ENCODE measurements at places on chromosomes 11 and 22.

DNA sequence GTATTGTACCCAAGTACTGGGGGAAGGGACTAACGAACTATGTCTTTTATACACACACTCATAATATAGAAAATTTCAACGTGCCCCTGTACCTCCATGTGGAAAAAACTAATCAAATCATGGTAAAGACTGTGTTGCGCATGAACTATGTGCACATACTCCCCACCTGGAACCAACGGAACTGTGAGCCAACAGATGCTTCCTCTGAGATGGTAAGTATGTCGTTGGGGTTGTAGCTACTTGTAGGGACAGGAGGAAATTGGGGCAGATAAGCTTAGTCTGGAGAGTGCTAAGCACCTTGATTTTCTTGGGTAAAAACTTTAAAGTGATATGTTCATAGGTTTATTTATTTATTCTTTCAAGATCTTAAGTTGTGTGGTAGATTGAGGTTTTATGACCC is 40.1 kb downstream of the GLYAT start:
- DNase-seq = no peak
- no peak overlapping the region for H3K4me3 ChIP-seq
- H3K27ac ChIP-seq = no peak overlapping the region
- H3K27me3 ChIP-seq = no peaks in the 10 kb centered on the region
- H3K36me3 ChIP-seq = no peaks in the 10 kb centered on the region

- H3K36me3 ChIP-seq = no peaks in the 10 kb centered on the region
- H3K4me3 ChIP-seq = peak within 1 kb of the TSS; percentile 65
- peak within 1 kb of the TSS; percentile 95 for H3K27ac ChIP-seq
Measured at GRCh38 chr22:20494978-20495860, at the start of gene KLHL22. TSS of gene KLHL22 (minus strand) at chr22:20495795. CDS start at chr22:20489211, 6,584 bp downstream.

DNA sequence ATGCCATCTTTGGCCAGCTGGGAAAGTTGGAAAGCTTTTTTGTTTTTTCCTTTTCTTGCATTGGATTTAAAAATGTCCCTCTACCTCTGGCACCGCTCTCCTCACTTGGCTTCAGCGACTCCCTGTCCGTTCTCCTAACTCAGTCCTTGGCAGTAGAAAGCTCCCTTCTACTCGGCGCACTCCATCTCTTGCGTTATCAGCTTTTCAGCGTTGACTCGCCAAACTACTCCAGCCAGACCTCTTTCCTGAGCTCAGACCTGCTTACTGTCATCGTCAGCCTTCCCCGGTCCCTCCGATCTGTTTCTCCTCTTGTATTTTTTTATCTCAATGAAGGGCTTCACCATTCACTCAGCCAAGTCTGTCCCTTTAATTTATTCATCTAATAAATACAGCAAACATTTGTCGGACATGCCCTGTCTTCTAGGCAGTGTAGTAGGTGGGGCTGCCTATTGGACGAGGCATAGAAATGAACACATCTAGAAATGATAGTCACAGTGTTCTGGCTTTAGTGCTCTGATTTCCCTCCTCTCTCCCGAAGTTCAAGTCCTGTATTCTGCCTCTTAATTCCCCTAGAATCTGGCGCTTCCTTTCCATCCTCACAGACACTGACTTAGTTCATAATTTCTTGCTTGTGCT is 839 bp downstream of the CEP164 start:
- H3K27me3 ChIP-seq = no peaks in the 10 kb centered on the region
- H3K4me1 ChIP-seq = peaks cover 7% of the 10 kb centered on the region
- H3K27ac ChIP-seq = peak overlapping the region; percentile 87
- H3K36me3 ChIP-seq = no peaks in the 10 kb centered on the region
- H3K4me3 ChIP-seq = peak overlapping the region; percentile 70
- no peak for DNase-seq

DNA sequence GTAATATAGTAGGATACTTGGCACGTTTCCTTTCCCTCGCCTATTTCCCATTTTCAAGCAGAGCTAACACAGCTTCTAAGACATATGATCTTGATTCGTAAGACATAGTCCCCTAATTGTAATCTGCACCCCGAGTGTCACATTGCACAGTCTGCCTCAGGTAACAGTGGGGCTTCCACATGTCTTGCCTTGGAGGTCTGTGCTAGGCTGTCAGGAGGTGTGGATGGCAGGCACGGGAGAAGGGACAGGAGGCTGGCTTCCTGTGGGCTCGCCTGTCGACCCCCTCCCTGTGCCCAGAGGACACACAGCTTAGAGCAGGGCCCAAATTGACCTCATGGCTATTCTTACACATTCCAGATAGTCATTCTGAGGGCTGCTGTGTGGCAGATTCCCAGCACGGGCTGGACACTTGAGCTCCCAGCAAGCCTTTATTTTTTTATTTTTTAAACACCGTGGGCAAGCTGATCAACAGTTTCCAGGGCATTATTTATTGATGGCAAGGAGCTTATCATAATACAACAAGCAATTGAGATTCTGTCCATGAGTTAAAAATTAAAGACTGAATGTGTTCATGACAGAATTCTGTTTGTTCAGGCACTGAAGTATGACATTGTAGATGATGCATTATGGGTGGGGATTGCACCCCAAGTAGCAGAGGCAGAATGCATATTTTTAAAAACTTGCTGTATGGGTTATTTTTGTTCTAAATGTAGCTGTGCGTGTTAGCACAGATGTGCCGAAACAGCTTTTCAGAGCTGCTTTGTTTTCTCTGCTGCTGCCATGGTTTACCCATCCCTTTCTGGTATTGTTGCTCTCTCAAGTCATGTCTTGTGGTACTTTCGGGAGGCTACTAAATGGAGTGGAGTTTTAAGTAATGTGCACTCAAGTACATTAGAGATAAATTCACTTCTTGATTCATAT is 113.0 kb downstream of the ATXN10 start:
- DNase-seq = no peak
- H3K4me1 ChIP-seq = no peaks in the 10 kb centered on the region

- H3K27ac ChIP-seq = no peak overlapping the region
- H3K4me3 ChIP-seq = no peak overlapping the region
- DNase-seq = no peak
- H3K27me3 ChIP-seq = no peaks in the 10 kb centered on the region
Measured at GRCh38 chr11:110891411-110891810, 179.2 kb upstream of the ARHGAP20 start.

DNA sequence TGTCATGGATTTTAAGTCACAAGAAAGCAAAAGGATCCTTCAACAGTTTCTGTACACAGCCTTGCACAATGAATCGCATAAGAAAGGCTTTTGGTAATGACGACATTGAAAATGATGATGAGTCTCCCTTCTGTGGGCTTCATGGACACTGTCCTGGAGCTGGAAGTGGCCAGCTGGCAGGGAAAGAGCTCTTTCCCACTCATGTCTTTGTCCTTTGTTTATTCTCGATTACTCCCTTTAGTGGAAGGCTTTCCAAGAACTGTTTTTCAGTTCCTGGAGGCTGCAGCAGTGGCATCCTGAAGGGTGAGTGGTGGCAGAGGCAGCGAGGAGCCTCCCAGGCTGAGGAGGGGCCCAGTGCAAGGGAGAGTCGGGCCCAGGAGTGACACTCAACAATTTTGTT is 505.2 kb downstream of the NTM start:
- no peak overlapping the region for H3K27ac ChIP-seq
- no peak for DNase-seq
- H3K36me3 ChIP-seq = no peaks in the 10 kb centered on the region
- H3K27me3 ChIP-seq = no peaks in the 10 kb centered on the region
- no peak overlapping the region for H3K4me3 ChIP-seq

DNA sequence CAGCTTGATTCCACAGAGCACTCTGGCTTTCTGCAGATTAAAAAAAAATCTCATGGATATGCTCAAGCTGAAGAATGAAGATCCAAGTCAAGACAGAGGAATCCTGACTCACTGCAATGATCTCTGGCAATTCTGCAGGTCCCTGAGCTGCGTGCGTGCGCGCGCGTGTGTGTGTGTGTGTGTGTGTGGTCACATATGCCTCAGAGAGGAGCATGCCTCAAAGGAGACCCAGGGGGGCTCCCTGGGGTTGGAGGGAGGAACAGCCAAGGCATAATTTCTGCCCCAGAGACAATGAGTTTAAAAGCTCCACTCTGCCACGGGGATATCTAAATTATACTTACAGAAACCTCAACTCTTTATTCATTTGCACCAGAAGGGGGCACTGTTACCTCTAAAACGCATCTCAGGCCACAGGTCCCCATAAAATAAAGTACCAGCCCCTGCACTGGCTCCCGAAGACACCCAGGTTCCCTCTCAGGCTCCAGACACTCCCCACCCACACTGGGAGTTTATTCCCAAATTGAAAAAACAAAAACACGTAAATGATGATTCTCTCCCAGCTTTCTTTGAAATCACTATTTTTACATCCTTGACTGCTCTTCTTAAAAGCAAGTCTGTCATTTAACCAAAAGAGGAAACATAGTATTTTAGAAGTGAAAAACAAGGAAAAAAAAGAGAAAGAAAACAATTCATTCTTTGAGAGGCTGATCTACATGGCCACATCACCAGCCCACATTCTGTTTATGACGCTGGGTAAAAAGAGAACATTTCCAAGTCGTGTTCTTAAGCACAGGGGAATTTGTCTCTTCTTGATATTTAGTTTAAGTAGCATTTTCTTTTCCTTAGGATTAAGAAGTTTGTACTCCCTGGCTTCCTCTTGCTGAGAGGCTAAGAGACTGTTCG is 401.0 kb downstream of the LARGE1 start:
- H3K27me3 ChIP-seq = no peaks in the 10 kb centered on the region
- no peak overlapping the region for H3K27ac ChIP-seq
- no peaks in the 10 kb centered on the region for H3K4me1 ChIP-seq
- no peaks in the 10 kb centered on the region for H3K36me3 ChIP-seq

- H3K27ac ChIP-seq = no peak overlapping the region
- no peak for DNase-seq
- no peak overlapping the region for H3K4me3 ChIP-seq
Measured at GRCh38 chr11:48111891-48112290, 104.7 kb upstream of the OR4B1 start.

GRCh38 chr11:16792426-16792825 is 54.0 kb downstream of the C11orf58 start:
- no peak overlapping the region for H3K4me3 ChIP-seq
- no peaks in the 10 kb centered on the region for H3K27me3 ChIP-seq
- no peaks in the 10 kb centered on the region for H3K36me3 ChIP-seq
- H3K4me1 ChIP-seq = no peaks in the 10 kb centered on the region
- DNase-seq = no peak
- no peak overlapping the region for H3K27ac ChIP-seq

Measured in T-cell (primary cell).